Activated CD4-positive, alpha-beta T cell treated with anti-CD3 and anti-CD28 coated beads for 1 hour (primary cell): ENCODE measurements at places on chromosomes 13 and 19.
A peak's percentile ranks its signal among the peaks of the same experiment; 100 is the strongest.

- DNase-seq, result no peak
Observed at GRCh38 chr19:5172859-5173630, 167.6 kb downstream of the PTPRS start.

DNA sequence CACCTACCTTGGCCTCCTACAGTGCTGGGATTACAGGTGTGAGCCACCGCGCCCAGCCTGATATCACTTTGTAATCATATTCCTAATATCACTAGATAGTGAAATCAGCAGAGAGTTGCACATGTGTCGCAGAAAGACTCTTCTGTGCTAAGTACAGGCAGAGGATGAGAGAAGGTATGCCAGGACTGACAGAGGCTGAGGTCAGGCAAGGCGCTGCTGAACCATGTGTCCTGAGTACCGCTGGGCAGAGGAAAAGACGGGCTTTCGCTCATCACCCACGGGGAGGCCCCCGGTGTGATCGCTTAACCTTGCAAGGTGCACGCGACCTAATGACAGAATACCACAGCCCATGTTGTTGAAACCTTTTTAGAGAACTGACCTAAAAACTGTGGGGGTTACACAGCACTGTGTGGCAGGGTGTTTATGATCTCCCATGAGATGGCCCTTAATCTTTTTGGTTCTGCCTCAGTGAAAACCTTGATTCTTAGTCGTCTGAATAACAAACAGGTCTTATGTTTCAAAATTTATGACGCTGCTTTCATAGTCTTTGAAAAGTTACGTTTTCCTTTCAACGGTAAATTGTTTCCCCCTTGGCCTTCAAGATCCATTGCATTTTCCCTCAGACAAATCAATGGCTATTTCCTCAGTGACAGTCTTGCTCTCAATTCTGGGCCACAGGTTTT lies 12.2 kb downstream of the GJA3 start:
- DNase-seq, result no peak

GRCh38 chr13:68232351-68233130 lies 1002.4 kb upstream of the PCDH9 start:
- DNase-seq, result no peak

GRCh38 chr19:35739275-35740107 lies 2.8 kb downstream of the IGFLR1 start:
- DNase-seq, result no peak

DNA sequence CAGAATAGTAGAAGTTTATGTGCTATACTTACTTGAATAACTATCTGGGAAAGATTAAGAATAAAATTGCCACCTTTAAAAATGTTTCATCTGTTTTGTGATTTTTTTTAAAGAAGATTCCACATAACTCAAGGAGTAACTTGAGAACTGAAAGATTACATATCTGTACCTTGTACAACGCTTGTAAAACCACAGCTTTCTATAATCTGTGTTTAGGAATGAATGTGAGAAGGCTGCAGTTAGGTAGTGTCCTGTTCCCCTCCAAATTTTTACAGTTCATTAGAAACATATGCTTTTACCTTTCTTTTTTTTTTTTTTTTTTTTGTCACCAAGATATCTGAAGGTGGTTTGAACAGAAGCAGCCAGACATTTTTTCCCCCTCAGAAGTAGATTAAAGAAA lies 312.8 kb upstream of the GPC6 start:
- DNase-seq, result no peak

- DNase-seq, result no peak
Observed at GRCh38 chr19:36093687-36094086, 17.3 kb upstream of the OVOL3 start.

- DNase-seq, result no peak
Observed at GRCh38 chr13:103976371-103976770, 910.2 kb upstream of the SLC10A2 start.

GRCh38 chr13:65830411-65831205 lies 1399.5 kb downstream of the PCDH9 start:
- DNase-seq, result no peak

- no peak for DNase-seq
Observed at GRCh38 chr19:29622166-29623070, 16.3 kb downstream of the POP4 start.

- DNase-seq, result no peak
Observed at GRCh38 chr19:40143612-40144011, 47.6 kb upstream of the MAP3K10 start.

GRCh38 chr19:12788682-12789097 lies 2.6 kb upstream of the JUNB start:
- no peak for DNase-seq

GRCh38 chr13:85095418-85096272 lies 703.6 kb downstream of the SLITRK6 start:
- DNase-seq, result no peak

GRCh38 chr19:34317311-34317927 lies 47.6 kb upstream of the GPI start:
- no peak for DNase-seq

GRCh38 chr19:28578786-28579505 lies 634.0 kb downstream of the UQCRFS1 start:
- no peak for DNase-seq

- DNase-seq, result peak; percentile 48
Observed at GRCh38 chr19:38736413-38737280, 7.6 kb downstream of the CAPN12 start.

GRCh38 chr13:30739761-30740642 lies 4.7 kb downstream of the ALOX5AP start:
- peak; percentile 38 for DNase-seq

GRCh38 chr19:53868892-53869804 lies 1.5 kb downstream of the MYADM start:
- DNase-seq, result peak; percentile 80

DNA sequence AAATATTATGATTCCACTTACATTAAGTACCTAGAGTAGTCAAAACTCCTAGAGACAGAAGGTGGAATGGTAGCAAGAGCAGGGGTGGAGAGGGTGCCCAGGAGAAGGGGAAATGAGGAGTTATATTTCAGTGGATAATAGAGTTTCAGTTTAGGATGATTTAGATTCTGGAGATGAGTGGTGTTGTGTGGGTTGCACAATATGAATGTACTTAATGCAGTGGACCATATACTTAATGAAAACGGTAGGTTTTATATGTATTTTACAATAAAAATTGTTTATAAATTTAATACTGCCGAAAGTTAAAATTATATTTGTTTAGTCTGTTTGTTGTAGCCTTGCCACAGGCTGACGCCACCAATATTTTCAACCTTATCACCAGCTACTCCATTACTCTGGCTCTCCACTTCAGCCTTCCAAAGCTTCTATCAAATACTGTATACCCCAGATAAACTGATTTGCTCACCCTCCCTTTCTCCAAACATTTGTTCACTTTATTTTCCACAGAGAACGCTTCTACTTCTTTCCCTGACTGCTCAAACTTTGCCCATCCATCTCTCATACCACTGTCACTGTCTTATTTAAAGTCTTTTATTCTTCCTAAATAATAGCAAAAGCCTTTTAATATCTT lies 1.4 kb upstream of the RBM26 start:
- no peak for DNase-seq

GRCh38 chr19:30535011-30535410 lies 162.8 kb downstream of the ZNF536 start:
- DNase-seq, result no peak

- no peak for DNase-seq
Observed at GRCh38 chr13:21616205-21616866, 12.4 kb upstream of the MICU2 start.

DNA sequence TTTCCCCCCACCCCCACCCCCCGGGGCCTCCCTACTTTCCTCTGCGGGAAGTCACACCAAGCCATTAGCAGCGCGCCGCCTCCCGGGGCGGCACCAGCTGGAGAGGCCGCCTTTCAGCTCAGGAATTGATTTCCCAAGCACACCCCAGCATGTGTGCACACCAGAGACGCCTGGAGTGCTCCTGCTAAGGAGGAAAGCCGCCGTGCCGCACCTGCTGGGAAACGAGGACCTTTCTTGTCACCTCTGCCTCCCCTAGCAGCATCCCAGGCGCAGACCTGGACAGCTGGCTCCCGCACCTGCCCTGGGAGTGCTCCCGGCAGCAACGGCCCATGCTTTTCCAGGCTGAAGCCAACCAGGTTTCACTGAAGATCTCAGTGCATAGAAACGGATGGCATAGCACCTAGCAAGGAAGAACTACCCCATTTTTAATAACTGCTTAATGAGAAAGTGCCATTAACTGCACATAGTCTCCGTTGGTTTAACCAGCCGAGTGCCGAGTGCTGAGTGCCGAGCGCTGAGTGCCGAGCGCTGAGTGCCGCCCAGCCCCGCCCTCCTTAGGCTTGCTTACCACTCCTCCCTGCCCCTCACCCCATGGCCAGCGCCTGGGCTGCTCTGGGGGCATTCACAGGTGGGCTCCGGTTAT lies 165.0 kb downstream of the USP12 start:
- no peak for DNase-seq

- peak; percentile 32 for DNase-seq
Observed at GRCh38 chr19:49677231-49677900, at the start of gene PRMT1. Gene PRMT1 (plus strand): TSS chr19:49677271. CDS start chr19:49677281, 10 bp downstream.

GRCh38 chr19:5155586-5156210 lies 184.9 kb downstream of the PTPRS start:
- no peak for DNase-seq

DNA sequence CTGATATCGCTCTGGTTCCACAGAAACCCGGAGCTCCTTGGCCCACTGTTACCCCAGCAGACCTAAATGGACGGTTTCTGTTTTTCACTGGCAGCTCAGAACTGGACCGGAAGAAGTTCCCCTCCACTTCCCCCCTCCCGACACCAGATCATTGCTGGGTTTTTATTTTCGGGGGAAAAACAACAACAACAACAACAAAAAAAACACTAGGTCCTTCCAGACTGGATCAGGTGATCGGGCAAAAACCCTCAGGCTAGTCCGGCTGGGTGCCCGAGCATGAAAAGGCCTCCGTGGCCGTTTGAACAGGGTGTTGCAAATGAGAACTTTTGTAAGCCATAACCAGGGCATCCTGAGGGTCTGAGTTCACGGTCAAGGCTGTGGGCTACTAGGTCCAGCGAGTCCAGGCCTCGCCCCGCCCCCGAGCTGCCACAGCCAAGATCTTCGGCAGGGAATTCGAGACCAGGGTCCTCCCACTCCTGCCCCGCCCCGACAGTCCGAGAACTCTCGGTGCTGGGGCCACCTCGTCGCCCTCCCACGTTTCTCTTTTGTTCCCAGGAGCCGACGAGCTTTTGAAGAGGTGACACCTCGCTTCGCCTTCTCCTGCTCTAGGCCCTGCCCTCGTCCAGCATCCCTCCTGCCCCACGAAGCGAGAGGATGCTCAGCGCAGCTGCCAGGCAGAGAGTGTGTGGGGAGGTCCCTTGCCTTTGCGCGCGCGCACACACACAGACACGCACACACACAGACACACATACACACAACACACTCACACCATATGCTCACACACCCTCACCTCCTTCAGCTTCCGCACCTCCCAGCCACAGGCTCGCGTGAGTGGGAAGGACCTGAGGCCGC lies 8.8 kb downstream of the ZIC2 start:
- no peak for DNase-seq

GRCh38 chr19:29705706-29706105 lies 9.4 kb downstream of the C19orf12 start:
- no peak for DNase-seq

DNA sequence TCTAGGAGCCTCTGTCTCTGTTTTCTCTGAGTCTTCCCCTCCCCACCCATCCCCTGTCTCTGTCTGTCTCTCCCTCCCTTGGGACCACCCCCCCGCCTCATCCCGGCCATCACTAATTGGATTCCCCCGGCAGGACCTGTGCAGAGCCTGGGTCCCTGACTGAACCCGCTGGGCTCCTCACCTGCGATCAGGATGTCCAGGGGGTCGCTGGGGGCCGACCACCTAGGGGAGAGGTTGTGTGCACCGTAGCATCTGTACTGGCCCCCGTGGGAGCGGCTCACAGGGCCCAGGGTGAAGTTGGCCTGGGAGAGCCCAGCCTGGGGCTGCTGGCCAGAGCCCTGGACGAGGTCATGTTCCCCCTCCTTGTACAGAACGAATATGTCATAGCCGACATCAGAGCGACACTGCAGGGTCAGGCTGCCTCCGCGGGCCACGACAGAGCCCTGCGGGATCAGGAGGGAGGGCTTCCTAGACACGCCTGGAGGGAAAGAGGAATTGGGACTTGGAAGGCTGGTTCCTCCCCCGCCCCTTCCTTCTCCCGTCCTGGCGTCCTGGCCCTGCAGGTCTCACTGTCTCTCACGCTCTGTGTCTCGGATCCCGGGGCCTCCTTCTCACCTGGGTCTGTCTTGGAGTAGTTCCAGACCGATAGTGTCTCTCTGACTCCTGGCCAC lies 1.8 kb downstream of the LILRB5 start:
- DNase-seq, result no peak

- no peak for DNase-seq
Observed at GRCh38 chr19:48271531-48272151, 1.8 kb downstream of the ZNF114 start.

DNA sequence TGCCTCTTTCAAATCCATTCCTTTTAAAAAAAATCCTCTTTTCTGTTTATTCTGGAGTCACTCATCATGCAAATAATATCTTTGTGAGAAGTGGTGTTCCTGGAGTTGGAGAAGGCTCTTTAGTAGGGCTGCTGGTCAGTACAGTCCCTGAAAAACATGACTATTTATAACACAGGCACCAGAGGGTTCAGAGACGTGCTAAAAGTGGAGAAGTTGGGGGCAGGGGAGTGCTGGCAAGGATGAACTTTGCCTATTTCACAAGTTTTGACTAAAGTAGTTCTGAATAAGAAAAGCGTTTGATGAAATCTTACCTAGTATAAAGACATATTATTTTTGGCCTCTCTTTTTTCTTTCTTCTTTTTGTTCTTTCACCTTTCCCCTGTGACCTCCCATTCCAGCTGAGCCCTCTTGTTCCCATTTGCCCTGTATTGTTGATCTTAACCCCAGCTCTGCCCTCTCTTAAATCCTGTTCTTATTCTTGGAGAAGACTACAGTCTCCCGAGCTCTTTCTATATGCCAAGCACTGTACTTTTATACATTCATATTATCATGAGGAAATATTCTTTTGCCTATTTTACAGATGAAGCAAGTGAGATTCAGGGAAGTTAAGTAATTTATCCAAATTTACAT lies 129.1 kb downstream of the TM9SF2 start:
- DNase-seq, result no peak

- DNase-seq, result no peak
Observed at GRCh38 chr13:48773531-48774275, 120.0 kb downstream of the CYSLTR2 start.

GRCh38 chr19:825897-826644 lies 1.6 kb upstream of the AZU1 start:
- DNase-seq, result no peak

- DNase-seq, result no peak
Observed at GRCh38 chr13:94967183-94968039, 255.1 kb upstream of the SOX21 start.

DNA sequence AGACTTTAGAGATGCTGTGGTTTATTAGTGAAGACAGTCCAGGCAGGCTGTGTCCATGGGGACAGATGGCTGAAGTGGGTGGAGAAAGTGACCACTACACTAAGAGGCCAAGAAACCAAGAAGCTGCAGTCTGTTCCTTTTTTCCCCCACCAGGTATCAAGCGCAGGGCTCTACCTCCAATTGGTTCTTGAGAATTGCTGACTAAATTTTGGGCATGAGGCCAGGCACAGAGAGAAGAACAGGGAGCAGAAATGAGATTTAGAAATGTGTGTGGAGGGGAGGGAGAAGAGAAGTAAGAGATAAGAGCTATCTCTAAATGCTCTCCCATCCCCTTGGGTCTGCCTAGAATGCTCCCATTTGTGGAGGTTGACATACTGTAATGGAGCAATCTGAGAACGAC lies 12.3 kb upstream of the CYSLTR2 start:
- DNase-seq, result no peak

GRCh38 chr13:78608252-78608687 lies 4.9 kb upstream of the POU4F1 start:
- no peak for DNase-seq

- no peak for DNase-seq
Observed at GRCh38 chr13:39051157-39051556, 12.9 kb downstream of the NHLRC3 start.
